ENCODE measurements at places on chromosomes 12 and 14.

- no peak for DNase-seq
Measured at GRCh38 chr12:57452181-57452936, 2.7 kb upstream of the INHBE start.

DNA sequence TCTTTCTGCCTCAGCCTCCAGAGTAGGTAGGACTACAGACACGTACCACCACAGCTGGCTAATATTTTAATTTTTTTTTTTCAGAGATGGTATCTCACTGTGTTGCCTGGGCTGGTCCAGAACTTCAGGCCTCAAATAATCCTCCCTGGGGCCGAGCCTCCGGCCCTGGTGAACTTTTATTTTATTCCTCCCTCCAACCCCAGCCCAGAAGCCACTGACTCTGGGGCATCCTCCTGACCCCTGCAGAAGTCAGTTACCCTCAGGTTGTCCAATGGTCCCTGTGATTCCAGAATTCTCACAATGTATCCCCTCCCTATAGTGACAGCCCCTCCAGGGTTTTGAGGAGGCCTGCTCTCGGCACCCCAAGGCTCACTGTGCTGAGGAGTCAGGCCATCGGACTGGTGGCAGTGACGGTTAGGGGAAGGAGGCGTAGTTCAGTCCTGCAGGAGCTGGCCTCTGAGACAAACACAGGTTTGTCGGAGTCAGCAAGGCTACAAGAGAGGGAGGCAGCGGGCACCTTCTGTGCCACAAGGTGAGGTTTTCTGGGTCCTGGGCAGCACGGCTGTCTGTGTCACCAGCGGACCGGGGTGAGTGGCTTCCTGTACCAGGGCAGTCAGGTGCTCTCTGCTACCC is 19.4 kb upstream of the FIGNL2 start:
- no peak for DNase-seq

- DNase-seq, result no peak
Measured at GRCh38 chr12:45883187-45883586, 107.2 kb downstream of the SCAF11 start.

- no peak for DNase-seq
Measured at GRCh38 chr12:131883521-131883900, 10.9 kb upstream of the ULK1 start.

- DNase-seq, result no peak
Measured at GRCh38 chr12:115923851-115924250, 353.6 kb downstream of the MED13L start.
